Activated effector memory CD4-positive, alpha-beta T cell treated with Interleukin-2 at 50 U/mL for 16 hours (primary cell): ENCODE measurements at places on chromosomes 7 and 10.

GRCh38 chr7:904847-905246, 28.5 kb downstream of the GET4 start:
- DNase-seq: no peak

GRCh38 chr7:122719010-122719578, 16.4 kb upstream of the RNF148 start:
- DNase-seq: no peak

- DNase-seq: no peak
Observed at GRCh38 chr10:57119684-57120083, 758.6 kb upstream of the ZWINT start.

GRCh38 chr10:34229917-34230316, 585.2 kb downstream of the PARD3 start:
- no peak for DNase-seq

GRCh38 chr7:113113912-113114311, 4.4 kb downstream of the SMIM30 start:
- no peak for DNase-seq

GRCh38 chr7:22784346-22784745, 38.3 kb downstream of the TOMM7 start:
- no peak for DNase-seq

DNA sequence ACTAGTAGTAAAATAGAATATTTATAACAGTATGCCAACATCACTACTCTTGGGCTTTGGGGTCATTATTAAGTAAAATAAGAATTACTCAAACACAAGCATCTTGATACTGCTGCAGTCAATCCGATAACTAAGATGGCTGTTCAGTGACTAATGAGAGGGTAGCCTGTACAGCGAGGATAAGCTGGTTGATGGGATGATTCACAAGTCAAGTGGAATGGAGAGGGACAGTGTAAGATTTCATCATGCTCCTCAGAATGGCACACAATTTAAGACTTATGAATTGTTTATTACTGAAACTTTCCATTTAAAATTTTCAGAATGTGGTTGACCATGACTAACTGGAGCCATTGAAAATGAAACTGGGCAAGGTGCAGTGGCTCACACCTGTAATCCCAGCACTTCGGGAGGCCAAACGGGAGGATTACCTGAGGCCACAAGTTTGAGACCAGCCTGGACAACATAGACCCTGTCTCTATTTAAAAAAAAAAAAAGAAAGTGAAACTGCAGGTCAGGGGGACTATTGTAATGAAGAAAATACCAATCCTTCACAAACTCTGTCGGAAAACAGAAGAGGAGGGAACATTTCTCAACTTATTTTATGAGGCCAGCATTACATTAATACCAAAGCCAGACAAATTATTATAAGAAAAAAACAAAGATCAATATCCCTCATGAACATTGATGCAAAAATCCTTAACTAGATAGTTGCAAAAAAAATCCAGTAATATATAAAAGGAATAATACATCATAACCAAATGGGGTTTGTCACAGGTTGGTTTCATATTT, 11.2 kb downstream of the AVL9 start:
- DNase-seq: no peak

GRCh38 chr10:112996462-112996861, 46.4 kb downstream of the TCF7L2 start:
- no peak for DNase-seq

DNA sequence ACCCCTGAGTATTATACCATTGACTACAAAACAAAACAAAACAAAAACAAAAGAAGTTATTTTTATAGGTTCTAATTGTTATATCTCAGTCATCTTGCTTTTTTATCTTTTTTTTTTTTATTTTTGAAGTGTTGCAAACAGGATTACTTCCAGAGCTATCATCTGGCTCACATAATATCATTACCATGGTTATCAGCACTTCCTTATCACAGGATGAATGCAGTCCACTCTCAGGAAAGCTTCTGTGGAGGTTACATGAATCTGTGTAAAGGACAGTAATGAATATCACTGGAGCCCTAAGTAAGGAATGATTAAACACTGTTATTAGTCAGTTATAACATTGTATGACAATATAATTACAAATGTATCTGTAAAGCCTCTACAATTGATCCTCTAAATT, 451.5 kb downstream of the PLXDC2 start:
- DNase-seq: no peak

DNA sequence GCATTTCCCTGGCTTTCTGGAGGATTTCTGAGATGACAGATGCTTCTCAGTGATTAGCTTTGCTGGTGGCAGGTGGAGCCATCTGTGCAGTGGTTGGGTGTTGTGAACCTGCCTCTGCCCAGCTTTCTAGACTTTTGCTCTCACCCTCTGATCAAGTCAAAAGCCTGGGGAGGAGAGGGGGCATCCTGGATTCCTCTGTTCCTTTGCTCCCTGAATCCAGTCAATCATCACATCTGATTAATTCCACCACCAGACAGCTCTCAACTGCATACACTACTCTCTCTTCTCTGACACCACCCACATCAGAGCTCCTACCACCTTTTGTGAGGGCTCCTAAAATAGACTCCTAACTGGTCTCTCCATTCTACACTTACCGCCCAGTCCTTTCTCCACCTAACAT, 283.5 kb downstream of the WDR11 start:
- no peak for DNase-seq
